ENCODE measurements at places on chromosomes 7 and 10.

DNA sequence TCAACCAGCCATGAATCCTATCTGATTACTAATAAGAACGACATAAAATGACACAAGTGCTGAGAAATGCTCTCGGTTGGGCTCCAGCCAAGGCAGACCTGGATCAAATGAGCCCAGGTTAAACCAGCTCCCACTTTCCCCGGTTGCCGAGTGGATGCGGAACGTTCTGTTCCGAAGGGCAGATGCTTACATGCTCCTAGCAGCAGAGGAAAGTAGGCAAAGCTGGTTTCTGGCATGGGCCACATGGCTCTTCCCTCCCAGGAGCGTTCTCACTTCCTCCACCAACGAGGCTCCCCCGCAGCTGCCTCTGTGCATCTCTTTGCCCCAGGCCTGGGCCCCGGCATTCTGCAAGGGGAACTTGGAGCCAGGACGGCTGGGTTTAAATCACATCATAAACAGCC lies 61.8 kb upstream of the SDK1 start:
- DNase-seq: no peak

DNA sequence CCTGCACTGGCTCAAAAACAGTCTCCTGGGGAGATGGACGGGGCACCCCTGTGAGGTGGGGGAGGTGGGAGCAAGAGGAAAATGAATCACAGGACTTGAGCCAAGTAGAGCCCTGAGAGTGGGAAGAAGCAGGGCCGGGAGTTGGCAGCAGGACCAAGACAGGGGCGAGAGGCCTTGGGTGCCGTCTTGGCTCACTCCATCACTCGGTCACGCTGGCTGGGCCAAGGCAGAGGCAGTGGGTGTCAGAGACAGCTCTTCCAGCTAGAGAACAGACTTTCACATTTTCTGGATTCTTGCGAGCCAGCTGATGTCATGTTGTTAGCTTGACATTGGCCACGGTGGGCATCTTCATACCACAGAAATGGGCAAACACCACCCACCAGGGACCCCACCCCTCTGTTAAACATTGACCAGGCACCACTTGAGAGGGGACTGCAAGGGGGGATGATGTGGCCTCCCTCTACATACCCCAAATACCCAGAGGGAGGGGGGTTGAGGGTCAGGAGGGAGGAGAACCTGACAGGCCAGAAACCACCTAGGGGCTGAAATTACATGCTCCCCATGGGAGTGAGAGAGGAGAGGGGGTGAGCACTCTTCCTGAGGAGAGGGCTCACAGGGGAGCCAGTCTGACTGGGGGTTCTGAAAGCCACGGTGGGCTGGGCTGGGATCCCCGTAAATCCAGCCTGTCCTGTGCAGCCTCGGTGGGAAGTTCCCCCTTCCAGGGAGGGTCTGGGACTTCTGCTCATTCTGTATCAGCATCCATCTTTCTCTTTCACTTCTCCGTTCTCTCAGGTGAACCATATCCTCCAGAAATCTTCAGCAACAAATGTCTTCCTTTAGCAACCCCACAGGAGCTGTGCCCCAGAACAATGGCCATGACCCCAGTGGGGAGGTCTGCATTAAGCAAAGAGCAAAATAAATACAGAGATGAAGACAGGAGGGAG lies 19.6 kb downstream of the CAMK2B start:
- no peak for DNase-seq

DNA sequence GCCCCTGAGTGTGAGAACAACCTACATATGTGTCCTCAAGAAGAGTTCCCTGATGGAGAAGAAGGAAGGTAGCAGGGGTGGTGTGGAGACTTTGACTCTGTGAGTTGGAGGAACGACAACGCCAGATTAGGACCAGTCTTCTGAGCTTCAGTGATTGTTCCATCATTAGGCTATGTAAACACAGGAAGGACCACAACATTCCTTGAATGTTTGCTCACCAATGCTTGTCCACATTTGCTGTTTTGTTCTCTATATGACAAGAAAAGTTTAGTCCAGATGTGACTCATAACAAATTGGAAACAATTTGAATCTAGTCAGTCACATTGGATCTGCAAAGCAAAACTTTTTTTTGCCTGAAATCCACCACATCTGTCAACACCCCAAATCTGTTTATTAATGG lies 62.7 kb downstream of the ENTPD1 start:
- DNase-seq: no peak

- no peak for DNase-seq
These were observed 20.4 kb upstream of the ASAH2 start for GRCh38 chr10:50271564-50272250.

DNA sequence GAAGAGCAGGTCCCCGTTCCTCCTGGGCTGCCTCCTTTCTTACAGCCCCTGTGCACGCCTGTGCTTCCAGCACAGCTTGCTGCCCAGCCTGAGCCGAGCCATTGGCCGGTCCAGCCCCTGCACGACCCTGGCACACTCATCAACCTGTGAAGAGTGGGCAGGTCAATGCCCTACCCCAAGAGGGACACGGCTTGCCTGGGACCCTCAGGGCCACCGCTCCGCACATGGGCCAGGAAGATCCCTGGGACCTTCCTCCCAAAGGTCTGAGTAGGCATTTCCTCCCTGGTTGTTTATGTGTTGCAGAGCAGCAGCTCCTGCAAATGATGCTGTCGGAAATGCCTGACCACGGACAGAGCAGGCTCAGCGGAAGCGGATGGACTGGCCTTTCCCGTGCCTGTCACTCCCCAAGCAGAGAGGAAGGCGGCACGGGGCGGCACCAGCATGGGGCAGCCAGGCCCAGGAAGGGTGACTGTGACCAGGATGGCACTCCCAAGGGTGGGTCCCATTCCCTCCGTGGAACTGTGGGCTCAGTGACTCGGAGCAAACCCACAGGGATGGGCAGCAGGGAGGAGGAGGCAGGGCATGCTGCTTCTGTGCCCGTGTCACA lies 252.5 kb downstream of the TNS3 start:
- no peak for DNase-seq
